ENCODE measurements at places on chromosomes 2 and 18.

GRCh38 chr2:200944467-200945394 lies 18.7 kb downstream of the ORC2 start:
- DNase-seq = no peak

GRCh38 chr2:84052913-84053312 lies 406.2 kb downstream of the SUCLG1 start:
- no peak for DNase-seq

- DNase-seq = no peak
Measured at GRCh38 chr2:38672445-38673391, 6.8 kb downstream of the GALM start.

GRCh38 chr2:21415234-21415633 lies 291.5 kb downstream of the TDRD15 start:
- DNase-seq = no peak

GRCh38 chr18:44135741-44136140 lies 544.9 kb upstream of the SETBP1 start:
- no peak for DNase-seq

DNA sequence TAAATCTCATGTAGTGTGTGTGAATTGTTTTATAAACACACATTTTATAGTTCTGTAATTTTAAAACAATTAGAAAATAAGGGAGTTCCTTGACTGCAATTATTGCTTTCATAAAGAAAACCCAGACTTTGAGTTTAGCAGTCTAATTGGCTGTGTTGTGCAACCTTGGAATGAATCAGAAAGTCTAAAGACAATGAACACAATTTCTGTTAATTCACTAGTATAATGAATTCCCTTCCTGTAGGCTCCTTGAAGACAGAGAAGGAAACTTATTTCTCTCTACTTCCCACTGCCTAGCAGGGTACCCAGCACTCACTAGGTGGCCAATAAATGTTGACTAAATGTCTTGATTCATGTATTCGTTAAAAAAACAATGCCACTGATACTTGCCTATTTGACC lies 79.9 kb downstream of the ANTXR1 start:
- DNase-seq = no peak

GRCh38 chr18:34734056-34734455 lies 24.0 kb downstream of the DTNA start:
- DNase-seq = no peak

- peak; percentile 11 for DNase-seq
Measured at GRCh38 chr2:209473930-209474419, 50.1 kb downstream of the MAP2 start.

DNA sequence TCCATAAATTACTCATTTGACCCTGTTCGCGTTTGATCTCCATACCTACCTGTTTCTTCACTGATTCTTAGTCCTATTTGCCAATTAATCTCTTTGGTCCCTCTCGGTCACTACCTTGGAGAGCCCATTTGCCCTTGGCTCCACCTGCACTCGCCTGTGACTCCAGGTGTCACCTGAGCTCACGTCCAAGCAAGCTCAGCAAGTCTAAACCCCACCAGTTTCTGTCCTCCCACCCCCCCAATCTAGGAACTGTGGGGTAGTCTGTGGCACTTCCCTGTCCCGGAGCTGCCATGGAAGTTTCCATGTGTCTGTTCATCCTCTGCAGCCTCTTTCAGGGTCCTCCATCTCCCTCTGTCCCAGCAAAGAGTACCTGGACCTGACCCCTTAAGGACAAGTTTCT lies 68.1 kb upstream of the BCL2L11 start:
- DNase-seq = no peak

DNA sequence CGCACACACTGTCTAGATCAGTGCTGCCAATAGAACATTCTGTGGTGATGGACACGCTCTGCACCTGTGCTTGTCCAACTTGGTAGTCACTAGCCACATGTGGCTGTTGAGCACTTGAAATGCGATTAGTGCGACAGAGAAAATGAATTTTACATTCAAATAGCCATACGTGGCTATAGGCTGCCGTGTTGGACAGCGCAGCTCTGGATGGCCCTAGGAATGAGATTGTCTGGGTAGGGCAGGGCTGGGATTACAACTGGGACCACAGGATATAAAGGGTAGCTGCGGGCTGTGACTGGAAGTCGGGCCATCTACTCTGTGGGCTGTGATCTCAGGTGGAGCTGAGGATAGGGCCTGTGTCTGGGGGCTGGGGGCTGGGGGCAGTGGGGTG lies 5.2 kb downstream of the ASIC4 start:
- no peak for DNase-seq

- no peak for DNase-seq
Measured at GRCh38 chr2:53786352-53786704, 425 bp downstream of the ASB3 start.

GRCh38 chr2:172137109-172137508 lies 34.4 kb upstream of the DLX2 start:
- no peak for DNase-seq

- DNase-seq = peak; percentile 69
Measured at GRCh38 chr2:229133155-229133772, 137.8 kb downstream of the PID1 start.

DNA sequence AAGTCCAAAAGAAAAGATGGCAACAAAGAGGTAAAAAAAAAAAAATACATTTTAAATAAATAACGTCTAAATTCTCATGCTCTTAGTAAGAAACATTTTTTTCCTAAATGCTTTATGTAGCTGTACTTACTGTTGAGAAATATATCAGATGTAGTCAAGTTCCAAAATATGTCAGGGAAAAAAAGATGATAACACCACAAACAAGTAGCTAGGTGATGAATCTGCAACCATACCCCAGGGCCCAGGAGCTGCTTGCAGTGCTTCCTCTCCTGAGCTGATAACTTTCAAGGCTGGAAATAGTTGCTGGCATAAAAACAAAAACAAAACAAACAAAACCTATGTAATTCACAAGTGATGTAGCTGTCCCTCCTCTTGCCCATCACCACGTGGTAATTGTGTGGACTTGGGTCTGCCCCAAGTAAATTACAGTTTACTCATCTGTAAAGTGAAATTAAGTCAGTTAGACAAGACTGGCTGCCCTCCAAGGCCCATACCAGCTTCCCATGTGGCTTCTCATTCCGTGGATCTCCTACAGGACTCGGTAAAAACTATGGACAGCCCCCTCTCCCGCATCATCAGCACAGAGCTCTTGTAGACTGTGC lies 82.6 kb downstream of the SP100 start:
- no peak for DNase-seq

GRCh38 chr2:186542002-186542401 lies 47.9 kb upstream of the ITGAV start:
- DNase-seq = no peak

GRCh38 chr2:8000870-8001269 lies 681.0 kb upstream of the ID2 start:
- no peak for DNase-seq

- no peak for DNase-seq
Measured at GRCh38 chr2:31296641-31297287, 62.8 kb downstream of the EHD3 start.

- no peak for DNase-seq
Measured at GRCh38 chr2:12678186-12678585, 38.5 kb upstream of the TRIB2 start.

DNA sequence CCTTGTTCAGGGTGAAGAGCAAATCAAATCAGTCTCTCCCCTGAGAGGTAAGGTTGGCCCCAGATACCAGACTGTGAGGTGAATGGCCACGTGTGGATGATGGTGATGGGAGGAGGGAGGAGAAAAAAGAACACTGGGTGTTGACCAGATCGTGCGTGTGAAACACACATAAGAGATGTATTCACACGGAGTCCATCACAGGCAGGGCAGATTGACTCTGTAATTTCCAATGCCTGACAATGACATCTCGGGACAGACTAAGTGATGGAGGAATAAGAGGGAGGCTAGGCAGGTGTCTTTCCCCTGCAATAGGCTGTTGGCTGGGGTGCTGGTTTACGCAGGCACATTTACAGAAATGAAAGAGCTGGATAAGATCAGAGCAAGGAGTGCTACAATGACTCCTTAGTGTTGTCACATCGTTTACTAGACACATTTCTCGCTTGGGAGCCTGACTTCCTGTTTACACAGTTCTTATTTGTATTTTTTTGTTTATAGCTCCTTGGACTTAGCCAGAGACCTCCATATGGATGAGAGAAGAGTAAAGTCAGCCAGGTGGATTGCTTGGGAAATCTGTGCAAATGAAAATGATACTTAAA lies 43.1 kb downstream of the CPO start:
- no peak for DNase-seq

- DNase-seq = no peak
Measured at GRCh38 chr2:149261692-149262091, 68.7 kb upstream of the LYPD6 start.

- DNase-seq = no peak
Measured at GRCh38 chr2:205754924-205755321, 72.6 kb downstream of the NRP2 start.

DNA sequence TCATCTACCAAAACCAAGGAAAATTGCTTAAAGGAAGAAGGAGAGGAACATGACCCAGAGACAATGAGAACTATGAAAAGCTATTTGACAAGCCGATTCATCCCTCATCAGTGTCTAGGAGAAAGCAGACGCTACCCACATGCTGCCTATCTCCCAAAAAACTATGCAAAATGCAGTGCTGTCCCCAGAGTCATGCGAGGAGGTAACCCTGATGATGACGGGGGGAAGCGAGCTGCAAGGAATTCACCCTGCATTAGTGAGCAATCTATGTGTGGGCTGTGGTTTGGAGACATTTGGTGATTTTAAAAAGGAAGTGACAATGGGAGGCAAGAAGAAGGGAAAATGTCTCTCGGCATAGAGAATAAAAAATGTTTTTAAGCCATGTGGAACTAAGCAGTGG lies 472.7 kb downstream of the CMPK2 start:
- no peak for DNase-seq

DNA sequence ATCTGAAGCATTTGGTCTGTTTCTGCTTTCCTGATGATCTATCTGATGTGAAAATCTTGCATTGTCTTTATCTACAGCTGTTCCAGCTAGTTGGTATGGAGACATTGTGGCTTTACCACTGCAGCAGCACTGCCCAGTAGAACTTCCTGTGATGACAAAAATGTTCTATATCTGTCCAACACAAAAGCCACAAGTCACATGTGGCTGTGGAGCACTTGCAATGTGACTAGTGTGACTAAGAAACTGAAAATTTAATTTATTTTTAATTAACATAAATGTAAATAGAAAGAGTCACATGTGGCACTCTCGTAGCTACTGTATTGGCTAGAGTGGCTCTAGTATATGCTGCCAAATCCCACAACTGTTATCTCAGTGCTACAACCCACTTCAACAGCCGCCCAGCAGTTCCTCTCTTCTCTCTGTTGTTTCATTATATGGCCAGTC lies 425.7 kb downstream of the SETBP1 start:
- DNase-seq = no peak

- peak; percentile 60 for DNase-seq
Measured at GRCh38 chr18:76451396-76452331, 43.4 kb downstream of the ZNF516 start.

DNA sequence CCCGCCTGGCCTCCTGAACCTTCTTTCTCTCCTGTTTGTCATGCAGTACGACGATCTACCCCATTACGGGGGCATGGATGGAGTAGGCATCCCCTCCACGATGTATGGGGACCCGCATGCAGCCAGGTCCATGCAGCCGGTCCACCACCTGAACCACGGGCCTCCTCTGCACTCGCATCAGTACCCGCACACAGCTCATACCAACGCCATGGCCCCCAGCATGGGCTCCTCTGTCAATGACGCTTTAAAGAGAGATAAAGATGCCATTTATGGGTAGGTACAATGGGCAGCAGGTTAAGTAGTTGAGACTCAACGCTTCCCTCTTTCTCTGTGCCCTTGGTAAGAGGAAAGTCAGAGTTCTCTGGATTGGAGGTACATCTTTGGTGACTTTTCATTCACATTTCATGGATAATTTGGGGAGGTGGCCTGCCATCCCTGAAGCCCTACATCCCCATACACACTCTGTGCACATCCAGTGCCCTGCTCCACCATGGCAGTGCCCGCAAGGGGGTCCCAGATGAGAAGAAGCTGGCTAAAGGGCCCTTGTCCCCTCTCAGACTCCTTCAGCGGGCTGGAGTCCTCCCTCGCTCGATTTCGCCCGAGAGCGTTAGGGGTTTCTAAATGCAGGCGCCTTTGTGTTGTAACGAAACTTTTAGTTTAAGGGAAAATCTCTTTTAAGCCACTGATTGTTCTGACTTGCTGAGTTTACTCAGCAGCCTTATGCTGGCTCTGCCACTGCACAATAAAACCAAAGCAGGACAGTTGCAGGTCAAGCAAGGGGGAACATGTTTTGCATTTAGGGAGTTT lies 3.0 kb downstream of the MEIS1 start:
- DNase-seq = peak; percentile 48

DNA sequence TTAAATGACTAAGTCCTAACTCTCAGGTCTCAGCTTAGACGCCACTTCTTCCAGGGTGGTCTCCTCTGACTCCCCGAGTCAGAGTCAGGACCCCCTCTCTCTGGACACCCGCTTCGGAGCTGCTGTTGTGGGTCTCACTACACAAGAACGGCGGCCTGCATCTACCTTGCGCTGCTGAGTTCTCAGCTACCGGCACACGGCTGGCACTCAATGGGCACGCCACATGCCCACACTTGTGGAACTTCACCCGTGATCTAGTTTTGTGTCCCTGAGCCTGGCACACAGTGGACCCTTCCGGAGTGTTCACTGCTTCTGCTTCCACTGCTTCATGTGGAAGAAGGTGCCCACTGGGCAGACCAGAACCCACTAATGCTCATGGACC lies 58.3 kb upstream of the ID2 start:
- no peak for DNase-seq

- no peak for DNase-seq
Measured at GRCh38 chr18:22467760-22468553, 50.2 kb upstream of the CTAGE1 start.

Data from tongue (tissue), 3 donors.